ENCODE measurements at places on chromosomes 12 and 14.

DNA sequence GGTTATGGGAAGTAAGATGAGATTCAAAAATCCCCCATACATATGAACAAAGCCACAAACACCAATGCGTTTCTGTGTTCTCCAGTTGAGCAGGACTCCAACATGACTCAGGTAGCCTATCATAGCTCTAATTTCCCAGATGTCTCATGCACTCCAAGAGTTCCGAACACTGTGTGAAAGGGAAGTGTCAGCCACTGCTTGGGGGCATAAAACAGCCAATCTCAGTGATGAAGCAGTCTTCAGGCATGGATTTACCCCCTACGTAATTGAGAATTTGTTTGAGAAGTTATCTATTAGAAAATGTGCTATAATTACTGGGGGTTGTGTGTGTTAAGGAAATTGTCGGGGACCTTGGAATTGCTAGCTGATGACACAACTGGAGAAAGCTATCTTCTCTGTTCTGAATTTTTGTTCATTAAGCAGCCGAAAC, 153.9 kb upstream of the AVPR1A start:
- no peak for DNase-seq

- DNase-seq = no peak
Observed at GRCh38 chr14:88256997-88257950, 65.8 kb downstream of the KCNK10 start.

- DNase-seq = no peak
Observed at GRCh38 chr12:125283521-125283920, 218.3 kb downstream of the AACS start.

- no peak for DNase-seq
Observed at GRCh38 chr12:51907856-51908425, 637 bp downstream of the ACVRL1 start.

DNA sequence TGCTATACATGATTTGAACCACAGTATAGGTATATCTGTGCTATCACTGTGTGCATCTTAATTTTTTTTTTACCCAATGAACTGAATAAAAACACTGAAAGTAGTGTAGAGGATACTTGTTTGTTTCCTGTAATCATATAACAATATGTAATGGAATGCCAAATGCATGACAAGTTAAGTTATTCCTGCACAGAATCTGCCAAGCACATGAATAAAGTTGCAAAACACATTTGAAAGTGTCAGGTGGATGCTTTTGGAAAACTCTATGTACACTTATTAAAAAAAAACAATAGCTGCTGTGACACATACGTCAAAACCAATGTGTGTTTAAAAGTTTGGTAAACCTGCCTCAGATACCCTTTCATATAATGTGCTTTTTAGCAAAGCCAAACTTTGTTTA, 1638.1 kb upstream of the SEL1L start:
- no peak for DNase-seq

Data from astrocyte of the spinal cord (primary cell).